ENCODE measurements at places on chromosomes 4 and X.

GRCh38 chr4:157772907-157773306 lies 399.9 kb downstream of the GASK1B start:
- no peak for DNase-seq

DNA sequence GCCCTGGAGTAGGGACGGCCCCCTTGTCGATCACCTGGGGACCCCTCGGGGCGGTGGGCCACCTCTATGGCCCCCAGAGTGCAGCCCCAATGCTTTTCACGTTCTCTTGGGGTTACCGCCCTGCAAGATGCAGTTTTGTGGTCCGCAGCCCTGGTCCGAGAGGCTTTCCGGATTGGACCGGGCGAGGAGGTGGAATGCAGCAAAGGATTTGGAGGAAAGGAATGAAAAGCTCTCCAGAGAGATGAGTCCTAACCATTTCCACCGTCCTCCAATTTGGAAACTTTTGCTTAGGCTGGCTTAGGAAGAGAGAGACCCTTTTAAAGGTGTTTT lies 601 bp downstream of the SLC25A43 start:
- peak; percentile 30 for DNase-seq

DNA sequence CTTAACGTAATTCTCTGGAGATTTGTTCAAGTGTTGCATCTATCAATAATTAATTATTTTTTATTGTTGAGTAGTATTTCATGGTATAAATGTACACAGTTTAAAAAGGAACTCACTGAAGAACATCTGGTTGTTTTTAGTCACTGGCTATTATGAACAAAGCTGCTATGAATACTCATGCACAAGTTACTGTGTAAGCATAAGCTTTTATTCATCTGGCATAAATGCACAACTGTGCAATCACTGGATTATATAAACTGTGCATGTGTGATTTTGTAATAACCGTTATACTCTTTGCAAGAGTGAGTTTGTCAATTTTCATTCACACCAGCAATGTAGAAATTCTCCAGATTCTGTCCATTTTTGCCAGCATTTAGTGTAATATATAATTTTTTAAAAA lies 43.8 kb upstream of the UBQLN2 start:
- DNase-seq, result no peak

GRCh38 chr4:81495345-81495744 lies 23.6 kb upstream of the RASGEF1B start:
- no peak for DNase-seq

DNA sequence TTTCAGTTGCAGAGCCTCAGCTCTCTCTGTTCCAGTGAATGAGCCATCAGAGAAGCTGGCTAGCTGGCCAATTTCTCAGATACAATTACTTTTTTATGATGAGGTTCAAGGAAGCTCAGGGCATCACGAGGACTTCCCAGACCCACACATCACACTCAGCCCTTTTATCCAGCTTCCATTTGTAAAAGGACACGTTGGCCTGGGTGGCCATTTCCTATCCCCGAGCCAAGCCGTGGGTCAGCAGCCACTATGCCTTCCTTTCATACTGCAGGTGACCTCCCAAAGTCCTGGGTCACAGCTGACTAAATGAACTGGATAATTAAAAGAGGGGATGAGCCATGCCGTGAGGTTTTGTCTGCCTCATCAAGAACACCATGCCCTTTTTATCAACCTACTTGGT lies 236.9 kb upstream of the PPARGC1A start:
- DNase-seq, result no peak
